Occipital lobe (tissue), 3 donors: ENCODE measurements at places on chromosomes 6 and 20. TPM values are rescaled to one million over a fixed set of nuclear protein-coding genes. Genes with fewer than 3 reads are reported as not detected.

CCDC28A gene
- 10.3 TPM for total RNA-seq

CALHM6 gene
- 2.7 TPM for total RNA-seq

C6orf120 gene
- 24.3 TPM for total RNA-seq

TRIM40 gene
- not detected for total RNA-seq

WASF1 gene
- total RNA-seq = 88.3 TPM

TOX2 gene
- total RNA-seq = 0.31 TPM

CST7 gene
- total RNA-seq = 0.31 TPM

MUC21 gene
- total RNA-seq = not detected

HDGFL1 gene
- total RNA-seq = not detected

GPX6 gene
- total RNA-seq = not detected

DLK2 gene
- 7.3 TPM for total RNA-seq

RIMS1 gene
- 456 TPM for total RNA-seq

BTBD9 gene
- 38.1 TPM for total RNA-seq

TBX18 gene
- 7.8 TPM for total RNA-seq

PCED1A gene
- 22.0 TPM for total RNA-seq

HLA-DQB2 gene
- total RNA-seq = not detected

MDC1 gene
- 12.5 TPM for total RNA-seq
